ENCODE measurements at places on chromosomes 6 and 20. TPM values are rescaled to one million over a fixed set of nuclear protein-coding genes. Genes with fewer than 3 reads are reported as not detected.

Gene LAMA5
- 700 TPM for total RNA-seq

DNA sequence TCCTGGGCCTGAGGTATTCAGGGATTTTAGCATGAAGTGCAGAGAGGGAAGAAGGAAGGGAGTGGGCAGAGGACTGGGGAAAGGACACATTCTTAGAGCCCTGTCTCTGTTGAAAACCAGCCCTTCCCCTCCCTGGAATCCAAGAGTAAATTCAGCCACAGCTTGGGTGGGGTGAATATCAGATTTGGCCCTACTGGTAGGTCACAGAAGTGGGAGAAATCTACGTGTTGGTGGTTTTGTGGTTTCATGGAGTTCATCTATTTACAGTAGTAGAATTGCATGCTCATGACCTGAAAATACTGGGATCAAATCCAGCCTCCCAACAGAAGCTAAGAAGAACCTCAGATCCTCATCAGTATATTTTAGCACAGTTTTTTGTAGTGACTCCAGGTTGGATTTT is 404.4 kb downstream of the BMP2 start:
- no peak for DNase-seq

DNA sequence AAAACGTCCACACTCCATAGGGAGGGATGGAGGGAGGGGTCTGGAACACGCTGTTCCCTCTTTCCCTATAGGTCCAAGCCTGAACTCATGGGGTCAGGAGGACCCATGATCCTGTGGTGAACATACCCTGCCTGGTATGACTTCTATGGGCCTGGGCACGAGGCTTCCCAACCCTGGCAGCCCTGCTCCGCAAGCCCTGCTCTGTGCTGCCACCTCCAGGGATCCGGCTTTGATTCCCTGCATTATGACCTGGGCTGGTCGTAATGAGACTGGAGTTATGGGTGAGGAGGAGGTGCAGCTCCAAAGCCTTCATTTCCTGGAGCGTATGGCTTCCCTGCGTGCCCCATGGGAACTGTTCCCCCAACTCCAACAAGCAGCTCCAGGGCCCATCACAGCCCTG is 54.9 kb downstream of the CDH22 start:
- DNase-seq, result peak; percentile 16

- DNase-seq, result no peak
Observed at GRCh38 chr20:47783828-47784598, 1.3 kb downstream of the SULF2 start.

Data from PC-9 (cell line).